ENCODE measurements at places on chromosomes 4 and X. TPM values are rescaled to one million over a fixed set of nuclear protein-coding genes. Genes with fewer than 3 reads are reported as not detected.

Gene SLC49A3
- total RNA-seq, result 0.72 TPM

Gene GDPD2
- 0.19 TPM for total RNA-seq

Gene NAA11
- not detected for total RNA-seq

Gene EREG
- not detected for total RNA-seq

Gene OTC
- not detected for total RNA-seq

Gene NAP1L3
- 0.57 TPM for total RNA-seq

Gene MAB21L2
- total RNA-seq, result not detected

Gene BEX5
- 0.71 TPM for total RNA-seq

Gene P2RY4
- 0.21 TPM for total RNA-seq

Gene RNF212
- 1.8 TPM for total RNA-seq

Gene SLC35A2
- 22.8 TPM for total RNA-seq

Gene MAGEC1
- total RNA-seq, result not detected

Gene CCNB3
- total RNA-seq, result 1.0 TPM

Gene CT45A1
- not detected for total RNA-seq

Gene ALPK1
- 9.1 TPM for total RNA-seq

Gene COL4A5
- total RNA-seq, result not detected

Gene MND1
- 18.8 TPM for total RNA-seq

Gene EDA
- total RNA-seq, result 1.2 TPM

Gene CNOT6L
- total RNA-seq, result 108 TPM

Gene RPA4
- total RNA-seq, result 0.78 TPM

Gene FAM114A1
- 0.23 TPM for total RNA-seq

Gene HS6ST2
- total RNA-seq, result 1.2 TPM

Gene FAM90A26
- not detected for total RNA-seq

Gene ARHGAP36
- total RNA-seq, result not detected

Gene TLR3
- not detected for total RNA-seq

Data from activated CD4-positive, alpha-beta T cell treated with anti-CD3 and anti-CD28 coated beads, Interleukin-2, amount 10 ng/mL, durations not matched to agents 24 days and 14 days (primary cell).